ENCODE measurements at places on chromosomes 12 and 14.

- DNase-seq: no peak
These were observed 184.2 kb downstream of the TMTC2 start for GRCh38 chr12:82870771-82871377.

- no peak for DNase-seq
These were observed 45.8 kb downstream of the SLCO1C1 start for GRCh38 chr12:20740972-20741371.

- no peak for DNase-seq
These were observed 52.6 kb downstream of the RBMS2 start for GRCh38 chr12:56574210-56574609.

DNA sequence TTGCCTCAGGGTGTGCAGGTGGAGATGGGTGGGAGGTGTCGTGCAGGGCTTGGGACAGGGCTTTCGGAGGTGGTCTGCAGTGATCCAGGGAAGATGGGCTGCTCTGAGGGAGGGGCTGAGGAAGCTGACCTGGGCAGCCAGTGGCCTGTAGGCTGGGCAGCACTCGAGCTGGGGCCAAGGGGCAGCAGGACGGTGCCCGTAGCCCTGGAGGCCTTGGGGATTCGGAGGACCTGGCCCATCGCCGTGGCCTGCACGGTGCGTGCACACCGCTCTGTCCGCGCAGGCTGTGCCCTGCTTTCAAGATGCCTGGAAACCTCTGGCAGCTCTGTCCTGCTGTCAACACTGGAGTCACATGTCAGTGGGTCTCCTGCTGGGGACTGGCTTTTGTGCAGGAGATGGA is 9.1 kb downstream of the PACS2 start:
- DNase-seq: no peak

GRCh38 chr12:130164936-130165335 is 2.7 kb downstream of the FZD10 start:
- DNase-seq: no peak

GRCh38 chr14:90580377-90581335 is 183.8 kb downstream of the CALM1 start:
- DNase-seq: no peak

GRCh38 chr12:119082016-119082415 is 96.7 kb upstream of the HSPB8 start:
- no peak for DNase-seq
